ENCODE measurements at places on chromosomes 12 and 14. TPM values are rescaled to one million over a fixed set of nuclear protein-coding genes. Genes with fewer than 3 reads are reported as not detected.

GRCh38 chr12:64900540-64900939, 76.1 kb downstream of the TBC1D30 start:
- DNase-seq: peak; percentile 19

DNA sequence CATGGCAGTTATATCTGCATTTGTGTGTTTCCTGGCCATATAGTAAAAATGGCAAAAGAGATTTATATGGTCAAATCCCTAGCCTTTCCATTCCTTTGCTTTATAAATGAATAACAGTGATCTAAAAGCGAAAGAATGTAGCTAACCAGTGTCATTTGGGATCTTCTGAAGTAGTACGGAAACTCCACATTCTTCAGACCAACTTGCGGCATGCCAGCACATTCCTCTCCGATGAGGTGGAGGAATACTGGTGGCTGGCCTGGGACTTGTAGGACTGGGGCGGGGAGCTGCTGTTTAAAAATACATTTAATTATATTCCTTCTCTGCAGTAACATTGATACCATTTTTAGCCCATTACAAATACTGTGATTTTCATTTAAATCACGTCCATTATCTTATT, 85.3 kb downstream of the SAMD4A start:
- peak; percentile 99 for DNase-seq

- no peak for DNase-seq
These were observed 162.1 kb downstream of the TMTC2 start for GRCh38 chr12:82848845-82849244.

DNA sequence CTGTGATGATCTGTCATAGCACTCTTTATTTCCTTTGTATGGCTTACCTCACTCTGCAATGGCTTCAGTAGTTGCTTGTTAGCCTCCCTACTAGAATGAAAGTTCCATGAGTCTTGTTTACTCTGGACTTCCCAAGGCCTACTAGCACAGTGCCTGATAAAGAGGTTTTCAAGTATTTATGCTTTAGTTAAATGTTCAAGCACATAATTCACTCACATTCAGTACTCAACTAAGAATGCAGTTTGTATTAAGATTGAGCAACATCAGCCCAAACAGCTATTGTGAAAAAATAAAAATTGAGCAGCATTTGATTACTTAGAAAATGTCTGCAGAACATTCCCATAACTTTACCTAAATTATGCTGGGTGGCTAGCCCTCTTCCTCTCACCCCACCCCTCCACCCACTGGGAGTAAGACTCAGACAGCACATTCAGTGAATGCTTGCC, 158.9 kb upstream of the AMIGO2 start:
- DNase-seq: no peak

DNA sequence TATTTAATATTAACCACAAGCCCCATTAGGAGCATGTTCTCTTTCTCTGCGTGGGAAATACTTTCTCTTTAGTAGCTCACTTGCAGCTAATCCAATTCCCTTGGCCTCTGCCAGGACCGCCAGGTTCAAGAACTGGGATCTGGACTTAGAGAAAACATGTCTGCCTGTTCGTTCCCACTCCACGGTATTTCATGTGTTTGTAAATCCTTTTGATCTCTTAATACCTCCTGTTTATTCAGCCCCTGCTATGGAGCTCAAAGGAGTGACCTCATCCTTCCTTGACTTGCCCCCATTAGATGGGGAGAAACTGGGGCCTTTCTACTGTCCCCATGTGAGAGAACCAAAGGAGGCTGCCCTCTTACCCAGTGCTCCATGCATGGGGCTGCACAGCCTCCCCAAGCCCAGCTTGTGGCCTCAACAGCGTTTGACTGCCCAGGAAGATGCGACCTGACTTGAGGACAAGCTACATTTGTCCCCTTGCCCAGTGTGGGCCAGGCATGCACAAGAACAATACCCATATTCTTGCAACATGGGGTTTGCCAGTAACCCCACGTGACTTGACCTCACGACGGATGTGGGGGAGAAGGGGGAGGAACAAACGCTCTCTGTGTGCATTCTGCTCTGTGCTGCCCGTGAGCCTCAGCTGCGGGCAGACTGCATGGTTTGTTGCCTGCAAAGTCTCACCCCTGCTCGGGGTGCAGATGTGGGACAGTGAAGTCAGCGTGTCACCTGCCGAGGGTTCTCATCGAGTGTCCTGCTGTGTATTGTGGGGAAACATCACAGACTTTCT, 30.3 kb downstream of the CD9 start:
- DNase-seq: peak; percentile 41

DNA sequence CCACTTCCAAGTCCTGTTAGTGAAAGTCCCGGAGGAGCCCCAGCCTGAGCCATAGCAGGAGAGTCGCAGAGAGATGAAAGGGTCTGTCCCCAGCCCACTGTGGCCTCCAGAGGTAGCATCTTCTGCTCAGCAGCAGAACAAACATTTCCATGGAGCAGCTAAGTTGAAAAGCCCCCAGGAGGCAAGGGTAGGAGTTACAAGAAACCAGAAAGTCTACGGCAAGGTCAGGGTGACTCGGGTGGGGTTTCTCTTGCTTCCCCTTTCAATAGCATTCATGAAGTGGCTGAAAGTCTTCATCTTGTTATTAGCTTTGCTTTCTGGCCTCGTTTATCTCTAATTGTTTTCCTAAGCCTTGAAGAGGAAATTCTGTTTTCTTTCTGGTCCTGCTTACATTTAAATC, 151.2 kb upstream of the DIO3 start:
- DNase-seq: no peak

DNA sequence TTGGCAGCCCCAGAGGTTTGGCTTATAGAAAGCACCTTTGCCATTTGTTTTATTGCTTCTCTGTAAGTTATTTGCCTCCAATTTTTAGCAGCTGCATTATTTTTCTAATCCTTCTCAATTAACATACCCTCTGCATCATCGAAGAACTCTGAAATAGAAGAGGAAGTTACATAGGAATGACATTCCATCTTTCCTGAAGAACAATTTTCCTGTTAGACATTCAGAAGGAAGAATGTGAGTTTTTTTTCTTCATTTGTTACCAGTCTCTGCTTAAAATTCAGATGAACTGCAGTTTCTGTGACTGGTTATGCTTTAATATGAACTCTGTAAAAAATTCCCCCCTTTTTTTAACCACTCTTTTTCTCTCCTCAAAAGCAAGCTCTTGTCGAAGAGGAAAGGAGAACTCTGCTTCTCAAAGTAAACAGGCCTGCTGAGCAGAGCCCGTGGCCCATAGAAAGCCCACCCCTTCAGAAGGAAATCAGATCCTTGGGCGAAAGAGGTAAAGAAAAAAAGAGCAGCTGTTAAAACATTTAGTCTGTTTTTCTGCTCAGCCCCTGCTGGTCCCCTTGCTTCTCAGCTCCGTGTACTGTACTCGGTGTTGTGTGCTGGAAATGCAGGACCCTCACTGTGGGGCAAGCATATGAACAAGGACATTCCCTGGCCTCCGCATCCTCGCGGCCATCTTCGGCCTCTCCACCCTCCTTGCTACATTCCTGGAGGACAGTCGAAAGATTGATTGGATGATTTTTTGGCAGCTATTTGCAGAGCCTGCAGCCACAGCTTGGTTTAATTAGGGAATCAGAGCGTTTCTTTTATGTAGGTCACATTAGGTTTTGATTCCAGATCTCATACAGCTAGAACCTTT, 164.4 kb upstream of the LRIG3 start:
- peak; percentile 48 for DNase-seq

DNA sequence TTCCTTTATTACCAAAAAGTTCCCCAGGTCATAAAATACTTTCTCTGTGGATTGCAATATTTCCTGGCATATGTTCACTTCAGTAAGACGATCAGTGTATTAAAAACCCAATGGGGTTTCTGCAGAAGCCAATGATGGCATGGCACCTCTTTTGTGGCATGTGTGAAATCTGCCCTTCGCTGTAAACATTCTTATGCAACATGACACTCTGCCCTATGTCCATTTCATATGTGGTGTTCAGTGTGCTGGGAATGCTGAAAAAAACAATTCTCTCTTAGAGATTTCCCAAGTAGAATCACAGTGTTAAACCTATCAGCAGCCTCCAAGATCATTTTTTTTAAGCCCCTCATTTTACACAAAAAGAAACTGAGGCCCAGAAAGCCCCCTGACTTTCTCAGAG, 2.3 kb upstream of the MYBPC1 start:
- DNase-seq: no peak

- DNase-seq: peak; percentile 56
These were observed 15.1 kb downstream of the RNF41 start for GRCh38 chr12:56206452-56207166.

- no peak for DNase-seq
These were observed 20.3 kb downstream of the HVCN1 start for GRCh38 chr12:110668480-110669192.

- DNase-seq: no peak
These were observed 51.4 kb upstream of the TMTC2 start for GRCh38 chr12:82635263-82635662.

DNA sequence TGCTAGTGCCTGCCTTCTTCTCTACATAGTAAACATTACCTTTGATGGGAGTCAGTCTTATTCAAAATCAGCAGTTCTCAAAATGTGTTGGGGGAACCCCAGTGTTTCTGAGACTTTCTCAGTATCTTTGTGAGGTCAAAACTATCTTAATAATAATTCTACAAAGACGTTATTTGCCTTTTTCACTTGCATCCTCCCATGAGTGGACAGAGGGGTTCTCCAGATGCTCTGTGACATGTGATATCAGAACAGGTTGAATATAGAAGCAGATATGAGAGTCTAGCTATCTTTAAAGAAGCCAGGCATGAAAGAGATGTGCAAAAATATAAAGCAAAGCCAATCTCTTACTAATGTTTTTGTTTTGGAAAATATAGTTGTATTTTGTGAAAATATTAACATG, 144.7 kb downstream of the KTN1 start:
- DNase-seq: no peak

DNA sequence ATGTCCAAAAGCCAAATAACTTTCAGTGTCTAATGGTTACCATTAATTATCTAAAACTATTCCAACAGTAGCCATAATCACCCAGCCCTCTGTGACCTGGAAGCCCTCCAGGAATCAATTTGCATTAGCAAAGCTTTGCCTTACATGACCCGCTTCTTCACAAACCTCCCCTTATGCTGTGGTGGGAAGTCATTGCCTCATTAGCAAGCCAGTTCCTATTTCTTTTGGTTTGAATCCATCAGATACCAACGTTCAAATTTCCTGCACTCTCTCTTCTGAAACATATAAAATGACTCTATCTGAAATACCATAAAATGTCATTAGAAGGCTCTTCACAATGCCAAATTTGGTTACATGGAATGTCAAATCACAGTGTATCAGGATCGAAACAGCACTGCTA, 268.3 kb upstream of the PRKD1 start:
- peak; percentile 49 for DNase-seq

DNA sequence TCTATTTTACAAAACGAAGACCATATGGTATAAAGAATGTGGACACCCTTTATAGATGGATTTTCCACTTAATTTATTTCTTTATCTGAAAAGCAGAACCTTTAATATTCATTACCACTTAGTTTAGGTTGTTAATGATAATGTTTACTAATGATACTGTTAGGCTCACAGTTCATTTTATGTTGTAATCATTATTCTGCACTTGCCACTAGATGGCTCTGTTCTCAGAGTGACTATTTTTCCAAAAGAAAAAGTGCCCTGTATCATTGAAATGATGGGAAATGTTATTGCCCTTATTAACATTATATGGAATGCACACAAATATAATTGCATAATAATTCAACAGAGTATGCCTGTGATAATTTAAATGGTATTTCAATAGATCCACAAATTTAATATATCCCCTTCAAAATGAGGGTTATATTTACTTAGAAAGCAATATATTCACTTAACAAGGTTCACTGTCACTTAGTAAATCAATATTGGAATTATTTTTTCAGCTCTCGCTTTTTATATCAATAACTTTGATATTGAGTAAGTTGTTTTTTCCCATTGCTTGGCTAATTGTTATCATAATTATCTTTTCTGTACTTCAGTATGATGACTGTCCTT, 95.7 kb downstream of the PDE3A start:
- DNase-seq: no peak

GRCh38 chr14:103239751-103240150, 94.3 kb upstream of the EIF5 start:
- no peak for DNase-seq

- DNase-seq: no peak
These were observed 22.5 kb upstream of the PGF start for GRCh38 chr14:74977901-74978385.

Gene NEUROD4
- total RNA-seq: not detected

Gene RNASE3
- total RNA-seq: not detected

Gene PSEN1
- total RNA-seq: 27.2 TPM

Gene RASSF9
- total RNA-seq: 0.34 TPM

Gene RIC8B
- 15.5 TPM for total RNA-seq

Measured in Daoy (cell line).